CD4-positive, alpha-beta T cell treated with Interleukin-4 for 1 hour (primary cell): ENCODE measurements at places on chromosomes 16 and 17.

GRCh38 chr16:81901484-81901883 is 109.8 kb downstream of the SDR42E1 start:
- no peak for DNase-seq

DNA sequence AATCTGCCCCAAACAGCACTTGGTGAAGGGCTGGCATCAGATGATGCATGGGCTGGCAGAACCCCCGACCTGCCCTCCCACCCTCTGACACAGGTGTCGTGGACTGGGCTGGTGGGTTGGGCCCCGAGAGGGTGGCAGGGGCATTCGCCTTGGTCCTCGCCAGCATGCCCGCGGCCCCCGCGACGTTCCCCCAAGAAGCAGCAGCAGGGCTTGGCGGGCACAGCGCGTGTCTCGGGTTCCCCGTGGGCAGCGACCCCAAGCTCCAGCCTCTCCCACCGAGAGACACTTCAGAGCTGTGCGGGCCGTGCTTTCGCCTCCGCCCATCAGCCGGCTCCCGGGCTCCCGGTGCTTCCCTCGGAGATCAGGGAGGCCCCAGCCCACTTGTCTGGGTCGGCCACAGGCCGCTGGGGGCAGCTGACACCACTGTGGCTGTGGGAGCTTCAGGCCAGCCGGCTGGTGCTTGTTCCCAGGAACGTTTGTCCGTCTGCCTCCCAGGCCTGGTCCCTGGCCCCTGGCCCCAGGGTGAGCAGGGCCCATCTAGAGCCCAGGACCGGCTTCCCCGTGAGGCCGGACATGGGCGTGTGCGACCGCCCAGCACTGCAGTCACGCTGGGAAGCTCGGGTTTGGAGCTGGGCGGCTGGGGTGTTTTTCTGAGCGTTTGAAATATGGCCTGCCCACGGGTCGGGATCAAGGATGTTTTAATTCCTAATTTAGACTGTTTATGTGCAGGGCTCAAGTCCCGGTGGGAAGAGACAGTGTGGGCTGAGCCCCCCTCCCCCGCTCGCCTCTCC is 16.6 kb downstream of the CACNA1H start:
- no peak for DNase-seq

DNA sequence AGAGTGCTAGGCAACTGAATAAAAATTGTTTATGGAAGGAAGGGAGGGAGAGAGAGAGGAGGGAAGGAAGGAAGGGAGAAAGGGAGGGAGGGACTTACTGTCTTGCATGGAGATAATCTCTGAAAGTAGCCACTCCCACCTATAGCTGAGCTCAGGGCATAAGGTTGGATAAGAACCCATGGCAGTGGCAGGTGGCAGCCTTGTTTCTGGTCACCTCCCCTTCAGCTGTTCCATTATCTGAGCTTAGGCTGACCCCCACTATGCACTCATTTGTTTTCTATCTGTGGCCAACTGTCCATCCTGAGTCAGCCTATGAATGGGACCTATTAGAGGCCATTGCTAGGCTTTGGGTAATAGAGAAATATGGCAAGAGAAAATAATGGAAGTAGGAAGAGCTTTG is 25.3 kb upstream of the MTMR4 start:
- DNase-seq, result no peak

DNA sequence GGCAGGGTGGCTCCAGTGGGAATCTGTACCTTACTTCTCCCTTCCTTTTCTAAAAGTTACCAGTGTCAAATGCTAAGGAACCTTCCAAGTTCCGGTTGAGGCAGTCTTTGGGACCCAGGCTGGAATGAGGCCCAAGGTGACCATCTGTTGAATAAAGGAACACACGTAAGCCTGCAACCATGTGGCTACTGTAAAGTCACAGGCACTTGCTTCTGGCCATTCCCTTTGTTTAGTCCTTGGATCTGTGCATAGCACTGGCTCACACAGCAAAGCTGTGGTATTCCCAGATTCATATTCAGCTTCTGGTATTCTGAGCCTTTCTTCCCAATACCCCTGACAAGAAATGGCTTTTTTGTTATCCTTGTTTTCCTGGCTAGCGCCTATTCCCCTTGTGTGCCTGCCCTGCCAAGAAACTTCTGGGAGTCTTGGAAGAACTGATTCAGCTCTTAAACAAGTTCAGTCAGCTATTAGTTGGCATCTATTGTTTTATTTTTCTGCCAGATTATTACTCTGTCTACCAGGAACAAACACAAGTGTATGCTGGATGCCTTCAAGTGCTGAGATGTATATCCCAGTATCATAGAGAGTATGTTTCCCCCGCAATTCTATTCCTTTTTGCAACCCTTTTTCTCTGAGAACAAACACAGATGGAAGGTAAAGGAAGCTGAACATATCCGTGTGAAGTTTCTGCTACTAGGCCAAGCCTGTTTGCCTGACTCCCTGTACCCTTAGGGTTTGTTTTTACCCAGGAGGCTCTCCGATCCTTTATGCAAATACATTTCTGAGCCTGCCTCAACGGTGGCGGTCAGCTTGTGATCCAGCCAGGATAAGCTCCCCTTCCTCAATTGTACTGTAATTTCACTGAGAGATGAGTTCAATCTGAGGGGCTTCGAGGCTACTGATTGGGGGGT is 13.2 kb downstream of the TMEM238L start:
- no peak for DNase-seq

GRCh38 chr17:16417896-16418684 is 2.7 kb downstream of the TRPV2 start:
- no peak for DNase-seq

GRCh38 chr17:21113716-21114115 is 13.0 kb upstream of the DHRS7B start:
- no peak for DNase-seq

DNA sequence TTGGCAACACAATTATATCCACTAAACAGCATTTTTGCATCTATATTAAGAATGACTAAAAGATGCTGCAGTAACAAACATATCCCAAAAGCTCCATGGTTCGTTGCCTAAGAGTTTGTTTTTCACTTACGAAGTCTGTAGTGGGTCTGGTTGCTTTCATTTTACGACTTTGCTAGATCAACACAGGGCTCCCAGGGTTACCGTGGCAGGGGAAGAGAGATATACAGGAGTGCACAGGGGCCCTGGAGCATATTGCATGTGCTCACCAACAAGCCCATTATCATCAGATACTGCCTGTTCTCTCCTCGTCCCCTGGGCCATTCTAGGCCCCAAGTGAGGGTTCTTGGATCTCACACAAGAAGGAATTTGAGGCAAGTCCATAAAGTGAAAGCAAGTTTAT is 3.1 kb upstream of the MMP2 start:
- no peak for DNase-seq

- DNase-seq, result peak; percentile 49
These were observed 184.8 kb upstream of the CIBAR2 start for GRCh38 chr16:85296859-85297660.

DNA sequence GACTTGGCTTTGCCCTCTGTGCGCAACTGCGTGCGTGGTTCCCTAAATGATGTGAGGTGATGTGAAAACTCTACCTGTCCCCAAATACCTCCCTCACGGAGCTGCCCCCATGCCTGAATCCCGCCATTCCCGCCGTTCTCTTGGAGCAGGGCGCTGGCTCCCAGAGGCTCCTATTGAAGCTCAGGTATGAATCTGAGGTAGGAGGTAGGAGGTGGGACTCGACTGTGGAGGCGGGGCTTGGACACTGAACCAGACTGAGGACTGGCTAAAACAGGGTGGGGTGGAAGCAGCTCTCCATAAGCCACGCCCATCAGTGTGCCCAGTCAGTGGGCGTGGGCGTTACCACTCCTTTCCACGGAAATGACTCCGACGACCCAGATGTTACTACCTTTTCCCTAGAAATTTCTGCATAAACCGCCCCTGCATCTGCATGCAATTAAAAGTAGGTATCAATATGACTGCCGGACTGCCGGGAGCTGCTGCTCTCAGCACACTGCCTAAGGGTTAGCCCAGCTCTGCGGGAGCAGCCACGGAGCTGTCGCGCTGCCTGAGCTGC is 41.0 kb downstream of the FOXL1 start:
- DNase-seq, result no peak

DNA sequence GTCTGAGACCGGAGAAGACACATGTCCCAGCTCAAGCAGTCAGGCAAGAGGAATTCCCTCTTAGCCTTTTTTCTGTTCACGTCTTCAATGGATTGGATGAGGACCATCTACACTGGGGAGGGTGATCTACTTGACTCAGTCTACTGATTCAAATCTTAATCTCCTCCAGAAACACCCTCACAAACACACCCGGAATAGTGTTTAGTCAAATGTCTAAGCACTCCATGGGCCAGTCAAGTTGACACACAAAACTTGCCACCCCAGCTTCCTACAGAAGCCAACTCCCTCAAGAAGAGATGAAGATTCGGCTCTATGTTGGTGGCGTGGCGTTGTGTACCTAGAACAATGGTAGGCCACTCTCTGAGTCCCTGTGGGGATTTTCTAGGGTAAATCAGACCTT is 22.5 kb upstream of the NKD1 start:
- DNase-seq, result no peak

DNA sequence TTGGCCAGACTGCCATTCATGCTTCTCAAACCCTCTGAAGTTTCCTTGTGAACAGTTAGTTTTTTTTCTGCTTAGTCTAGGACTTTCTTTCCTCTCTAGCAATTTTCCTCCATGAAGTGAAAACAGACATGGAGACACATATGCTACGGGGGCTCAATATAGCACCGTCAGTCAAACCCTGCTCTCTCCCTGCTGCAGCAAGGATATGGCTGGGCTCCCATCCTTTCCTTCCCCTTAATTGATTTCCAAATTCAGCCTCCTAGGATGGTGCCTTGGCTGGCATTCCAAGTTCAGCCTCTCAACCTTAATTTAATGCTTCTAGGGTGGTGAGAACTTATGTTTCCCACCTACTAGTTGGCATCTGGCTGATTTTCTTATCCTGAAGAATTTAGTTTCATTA is 436.7 kb downstream of the NPIPA7 start:
- no peak for DNase-seq

GRCh38 chr17:3682033-3682432 is 13.4 kb downstream of the EMC6 start:
- no peak for DNase-seq

GRCh38 chr16:82111944-82112343 is 58.1 kb downstream of the MPHOSPH6 start:
- DNase-seq, result no peak

DNA sequence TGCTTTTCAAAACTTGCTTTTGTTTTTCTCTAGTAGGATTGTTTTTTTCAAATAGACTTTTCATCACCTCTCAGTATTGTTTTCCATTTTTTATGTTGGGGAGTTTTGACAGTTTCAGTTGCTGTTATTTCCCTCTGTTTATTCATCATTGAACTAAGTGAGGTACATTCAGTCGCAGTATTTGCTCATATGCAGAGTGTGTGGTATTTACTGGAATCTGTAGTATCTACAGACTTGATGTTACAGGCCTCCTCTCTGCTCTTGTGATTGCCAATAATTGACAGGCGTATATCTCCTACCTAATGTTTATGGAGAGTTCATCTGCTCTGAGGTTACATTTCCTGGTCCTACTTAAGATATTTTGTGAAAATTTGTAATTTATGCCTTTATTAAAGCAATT is 49.6 kb downstream of the COX10 start:
- no peak for DNase-seq

DNA sequence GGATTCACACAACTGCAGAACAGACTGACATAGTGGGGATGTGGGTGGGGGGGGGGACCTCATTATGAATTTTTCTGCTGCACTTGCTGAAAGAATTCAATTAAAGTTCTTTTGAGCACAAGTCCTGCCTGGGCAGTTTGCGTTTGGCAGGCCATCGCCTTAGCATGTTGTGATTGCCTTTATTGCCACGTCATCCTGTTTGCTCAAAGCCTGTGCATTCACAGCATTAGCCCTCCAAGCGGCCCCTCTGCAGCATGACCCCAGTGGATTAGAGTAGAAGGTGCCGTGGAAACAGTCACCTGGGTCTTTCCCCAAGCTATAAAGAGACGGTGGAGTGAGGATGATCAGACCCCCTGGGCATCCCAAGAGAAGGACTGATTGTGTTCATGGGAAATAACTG is 17.2 kb downstream of the MSI2 start:
- DNase-seq, result no peak

- no peak for DNase-seq
These were observed 25.3 kb downstream of the WSCD1 start for GRCh38 chr17:6095501-6095900.

DNA sequence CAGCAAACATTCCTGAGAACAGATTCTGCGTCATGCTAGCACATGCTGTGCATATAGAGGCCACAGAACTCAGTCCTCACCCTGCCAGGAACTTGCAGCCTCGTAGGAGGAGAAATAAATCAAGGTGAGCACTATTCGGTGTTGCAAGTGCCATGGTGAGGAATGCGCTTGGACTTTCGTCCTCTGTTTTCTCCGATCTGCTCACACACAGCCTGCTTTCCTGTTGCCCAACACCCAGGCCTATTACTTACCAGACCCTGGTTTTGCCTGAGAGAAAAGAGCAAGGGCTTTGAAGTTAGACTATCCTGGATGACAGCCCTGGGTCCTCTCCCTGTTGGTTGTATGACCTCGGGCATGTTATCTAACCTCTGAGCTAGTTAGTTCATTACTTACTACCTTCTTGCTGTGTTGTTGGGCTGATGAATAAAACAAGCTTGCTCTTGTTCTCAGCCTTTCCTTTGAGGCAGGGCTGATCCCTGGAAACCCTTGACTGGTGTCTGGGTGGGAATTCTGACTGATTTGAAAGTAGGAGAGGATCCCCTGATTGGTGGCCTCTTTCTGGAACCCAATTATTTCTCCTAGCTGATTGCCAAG is 2.9 kb downstream of the ACSF2 start:
- no peak for DNase-seq

DNA sequence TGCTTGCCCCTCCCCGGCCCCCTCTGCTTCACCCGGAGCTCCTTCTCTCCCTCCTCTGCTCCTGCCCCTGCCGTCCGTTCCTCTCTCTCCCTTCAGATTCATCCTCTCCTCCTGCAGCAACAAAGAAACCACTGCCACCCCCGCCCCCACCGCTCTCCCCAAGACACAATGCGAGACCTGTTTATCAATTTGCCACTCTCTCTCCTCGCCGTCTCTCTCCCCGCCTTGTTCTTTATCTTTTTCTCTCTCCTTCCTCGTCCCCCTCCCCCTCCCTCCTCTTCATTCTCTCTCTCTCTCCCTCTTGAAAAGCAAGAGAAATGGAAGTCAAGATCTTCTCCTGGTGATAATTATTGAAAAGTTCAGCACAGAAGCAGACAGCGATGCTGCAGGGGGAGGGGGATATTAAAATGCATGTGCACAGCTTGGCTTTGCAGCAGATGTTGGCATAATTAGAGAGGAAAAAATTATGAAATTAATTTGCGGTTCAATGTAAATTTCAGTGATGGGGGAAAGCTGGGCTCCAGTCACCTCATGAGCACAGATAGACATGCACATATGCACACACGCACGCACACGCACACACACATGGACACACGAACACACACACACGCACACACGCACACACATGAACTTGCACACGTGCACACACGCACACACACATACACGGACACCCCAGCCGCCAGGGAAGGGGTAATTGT is 58.1 kb upstream of the CBFA2T3 start:
- DNase-seq, result no peak

GRCh38 chr17:73211745-73212144 is 18.9 kb downstream of the COG1 start:
- DNase-seq, result peak; percentile 75

- peak; percentile 74 for DNase-seq
These were observed 14.4 kb upstream of the CDIPT start for GRCh38 chr16:29877266-29877961.

GRCh38 chr17:29048440-29049368 is 5.8 kb downstream of the PIPOX start:
- no peak for DNase-seq

- no peak for DNase-seq
These were observed 127.0 kb downstream of the BANP start for GRCh38 chr16:88078111-88078775.
